NCI-H1436 treated with DMSO at 0.1 percent for 48 hours (cell line): ENCODE measurements at places on chromosomes 6 and 20.

- no peak for DNase-seq
Observed at GRCh38 chr20:24969186-24970029, 20.3 kb downstream of the CST7 start.

DNA sequence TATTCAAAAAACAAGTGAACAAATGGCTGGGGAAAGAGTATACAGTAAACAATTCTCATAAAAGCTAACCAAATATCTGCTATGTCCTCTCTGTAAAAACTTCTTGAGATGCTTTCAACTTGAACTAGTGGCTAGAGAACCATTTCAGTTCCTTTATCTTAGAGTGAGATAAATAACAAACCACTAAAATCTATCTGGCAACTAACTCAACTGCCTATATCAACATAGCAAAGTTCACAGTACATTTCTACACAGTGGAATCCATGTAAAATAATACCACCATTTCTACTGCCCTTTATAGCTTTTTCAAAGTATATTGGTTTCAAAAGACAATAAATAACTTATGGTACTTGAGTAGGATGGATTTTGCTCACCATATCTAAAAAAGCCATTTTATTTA, 95.1 kb downstream of the MMS22L start:
- DNase-seq = no peak

GRCh38 chr6:169966312-169967181, 215.1 kb downstream of the ERMARD start:
- DNase-seq = no peak

- DNase-seq = no peak
Observed at GRCh38 chr6:134379076-134379475, 61.2 kb upstream of the SGK1 start.

GRCh38 chr6:149898966-149899365, 1.1 kb upstream of the RAET1E start:
- no peak for DNase-seq

- no peak for DNase-seq
Observed at GRCh38 chr20:1479831-1480595, 11.2 kb downstream of the SIRPB2 start.

DNA sequence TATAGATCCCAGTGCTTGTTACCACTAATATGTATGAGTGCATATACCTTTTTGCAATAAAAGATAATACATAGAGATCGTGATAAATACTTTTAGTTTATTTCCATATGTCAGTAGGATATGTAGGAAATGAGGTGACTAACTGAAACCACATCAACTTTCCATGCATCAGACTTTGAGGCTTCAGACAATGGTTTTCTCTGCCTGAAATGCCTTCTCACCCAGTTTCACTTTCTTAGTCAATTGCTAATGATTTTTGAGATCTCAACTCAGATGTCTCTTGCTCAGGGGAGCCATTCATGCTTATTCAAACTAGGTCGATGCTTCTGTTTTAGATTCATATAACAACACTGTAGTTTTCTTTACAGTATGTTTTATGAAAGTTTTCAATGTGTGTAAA, 626.6 kb upstream of the ADGRB3 start:
- DNase-seq = no peak

- DNase-seq = no peak
Observed at GRCh38 chr20:2578475-2579192, 42.3 kb downstream of the TMC2 start.

GRCh38 chr6:37507077-37507476, 7.4 kb upstream of the CCDC167 start:
- DNase-seq = no peak

DNA sequence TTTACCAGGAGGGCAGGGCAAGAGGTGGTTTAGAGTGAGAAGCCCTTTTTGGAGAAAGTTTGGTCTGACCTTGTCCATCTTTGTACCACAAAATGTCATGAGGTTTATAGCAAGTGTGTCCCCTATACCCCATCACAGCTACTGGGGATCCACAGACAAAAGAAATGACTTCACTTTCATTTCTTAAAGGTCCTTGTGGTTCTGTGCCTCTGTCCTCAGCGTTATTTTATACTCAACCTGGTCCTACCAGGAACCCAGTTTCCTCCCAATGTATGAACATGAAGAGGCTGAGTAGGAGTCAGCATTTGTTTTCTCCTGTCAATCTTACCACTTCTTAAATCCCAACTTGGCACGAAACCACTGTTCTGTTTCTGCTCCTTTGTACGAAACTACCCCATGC, 157.6 kb downstream of the NFATC2 start:
- DNase-seq = no peak

GRCh38 chr20:19786311-19786710, 28.3 kb downstream of the RIN2 start:
- DNase-seq = no peak

DNA sequence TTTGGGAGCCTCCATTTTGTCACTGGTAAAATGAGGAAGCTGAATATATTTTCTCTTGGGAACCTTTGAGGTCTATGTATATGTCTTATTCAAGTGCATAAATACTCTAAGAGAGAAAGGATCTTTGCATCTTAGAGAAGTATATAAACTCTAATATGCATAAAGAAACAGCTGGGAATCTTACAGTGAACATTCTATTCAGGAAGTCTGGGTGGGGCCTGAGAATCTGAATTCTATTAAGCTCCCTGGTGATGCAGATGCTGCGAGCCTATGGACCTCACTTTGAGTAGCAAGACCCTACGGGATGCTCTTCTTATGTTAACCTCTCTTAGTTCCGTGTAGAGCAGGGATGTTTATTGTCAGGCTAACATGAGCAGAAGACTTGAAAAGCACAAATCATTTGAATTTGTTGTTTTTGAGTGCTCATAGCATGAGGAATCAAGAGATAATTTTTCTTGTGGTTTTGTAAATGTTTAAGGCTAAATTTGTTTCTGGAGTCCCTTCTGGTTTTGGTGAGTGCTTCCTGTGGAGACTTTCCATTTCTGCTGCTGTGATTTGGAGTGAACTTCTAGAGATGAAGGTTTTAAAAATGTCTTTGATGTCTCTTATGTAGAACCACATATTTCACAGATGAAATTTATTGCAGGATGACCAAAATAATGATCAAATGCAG, 281.2 kb upstream of the JAG1 start:
- no peak for DNase-seq

DNA sequence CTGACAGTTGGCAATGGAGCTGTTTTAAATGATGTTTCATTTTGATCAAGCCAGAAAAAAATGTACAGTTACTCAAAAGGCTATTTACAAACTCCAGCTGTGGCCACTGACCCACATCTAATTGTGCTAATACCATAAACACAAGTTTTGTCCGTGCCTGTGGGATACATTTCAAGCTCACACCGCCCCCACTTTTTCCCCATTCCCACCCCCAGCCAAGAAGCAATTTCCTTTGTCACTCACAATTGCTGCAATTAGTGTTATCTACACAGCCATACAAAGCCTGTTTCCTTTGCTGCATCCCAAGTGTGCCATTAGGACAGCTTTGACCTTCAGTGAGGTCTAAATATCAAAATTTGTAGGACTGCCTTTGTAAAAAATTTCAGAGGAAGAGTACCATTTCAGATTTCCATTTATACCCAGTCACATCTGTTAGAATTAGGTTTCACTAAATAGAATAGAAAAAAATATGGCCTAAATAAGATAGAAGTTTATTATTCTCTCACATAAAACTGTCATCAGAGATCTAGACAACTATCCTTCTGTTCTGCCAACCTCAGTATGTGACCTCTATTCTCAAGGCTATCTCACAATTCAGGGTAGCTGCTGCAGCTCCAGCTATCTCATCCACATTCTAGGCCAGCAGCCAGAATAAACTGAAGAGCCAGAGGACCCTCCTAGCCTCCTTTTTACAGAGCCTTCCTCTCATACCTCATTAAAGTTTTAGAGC, 202.6 kb downstream of the NFATC2 start:
- no peak for DNase-seq

DNA sequence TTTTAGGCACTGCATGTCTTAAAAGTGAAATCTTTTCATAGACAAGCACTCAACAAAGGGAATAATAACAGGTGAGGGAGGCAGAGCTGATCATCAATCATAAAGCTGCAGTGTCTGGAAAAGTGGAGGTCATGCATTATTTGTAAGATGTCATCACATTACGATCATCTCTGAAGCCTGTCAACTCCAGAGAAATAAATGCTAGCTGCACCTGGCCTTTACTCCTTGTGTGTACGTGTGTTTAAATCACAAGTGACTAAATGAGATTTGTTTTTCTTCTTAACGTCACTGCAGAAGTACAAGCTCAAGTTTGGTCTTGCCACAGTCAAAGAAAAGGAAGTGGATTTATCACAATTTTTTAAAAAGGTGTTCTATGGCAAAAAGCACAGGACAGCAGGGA, 275.5 kb upstream of the SGK1 start:
- DNase-seq = no peak

DNA sequence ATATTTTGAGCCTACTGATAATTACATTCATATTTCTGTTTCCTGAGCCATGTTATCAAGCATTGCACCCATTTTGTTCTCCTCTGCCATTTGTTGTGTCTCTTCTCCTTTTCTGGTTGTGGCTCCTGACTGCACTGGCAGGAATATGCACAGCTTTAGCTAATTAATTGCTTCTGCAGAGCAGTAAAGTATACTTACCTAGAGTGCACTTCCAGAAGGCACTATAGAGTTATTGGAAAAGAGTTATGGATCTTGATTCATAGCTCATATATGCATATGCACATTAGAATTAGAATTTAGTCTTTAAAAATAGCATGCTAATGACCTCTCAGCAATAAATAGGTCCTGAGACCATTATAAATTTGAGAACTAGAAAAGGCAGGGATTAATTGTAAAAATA, 262.6 kb downstream of the NKAIN2 start:
- no peak for DNase-seq

- no peak for DNase-seq
Observed at GRCh38 chr6:56311533-56312448, 64.4 kb upstream of the COL21A1 start.

DNA sequence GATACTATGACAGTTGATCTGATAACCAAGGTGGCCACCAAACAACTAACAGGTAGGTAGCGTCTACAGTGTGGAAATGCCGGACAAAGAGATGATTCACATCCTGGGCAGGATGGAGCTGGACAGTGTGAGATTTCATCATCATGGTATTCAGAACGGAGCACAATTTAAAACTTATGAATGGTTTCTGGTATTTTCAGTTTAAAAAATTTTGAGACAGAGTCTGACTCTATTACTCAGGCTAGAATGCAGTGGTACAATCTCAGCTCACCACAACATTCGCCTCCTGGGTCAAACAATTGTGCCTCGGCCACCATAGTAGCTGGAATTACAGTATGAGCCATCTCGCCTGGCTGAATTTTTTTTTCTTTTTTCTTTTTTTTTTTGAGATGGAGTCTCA, 43.8 kb downstream of the CEP57L1 start:
- DNase-seq = no peak

DNA sequence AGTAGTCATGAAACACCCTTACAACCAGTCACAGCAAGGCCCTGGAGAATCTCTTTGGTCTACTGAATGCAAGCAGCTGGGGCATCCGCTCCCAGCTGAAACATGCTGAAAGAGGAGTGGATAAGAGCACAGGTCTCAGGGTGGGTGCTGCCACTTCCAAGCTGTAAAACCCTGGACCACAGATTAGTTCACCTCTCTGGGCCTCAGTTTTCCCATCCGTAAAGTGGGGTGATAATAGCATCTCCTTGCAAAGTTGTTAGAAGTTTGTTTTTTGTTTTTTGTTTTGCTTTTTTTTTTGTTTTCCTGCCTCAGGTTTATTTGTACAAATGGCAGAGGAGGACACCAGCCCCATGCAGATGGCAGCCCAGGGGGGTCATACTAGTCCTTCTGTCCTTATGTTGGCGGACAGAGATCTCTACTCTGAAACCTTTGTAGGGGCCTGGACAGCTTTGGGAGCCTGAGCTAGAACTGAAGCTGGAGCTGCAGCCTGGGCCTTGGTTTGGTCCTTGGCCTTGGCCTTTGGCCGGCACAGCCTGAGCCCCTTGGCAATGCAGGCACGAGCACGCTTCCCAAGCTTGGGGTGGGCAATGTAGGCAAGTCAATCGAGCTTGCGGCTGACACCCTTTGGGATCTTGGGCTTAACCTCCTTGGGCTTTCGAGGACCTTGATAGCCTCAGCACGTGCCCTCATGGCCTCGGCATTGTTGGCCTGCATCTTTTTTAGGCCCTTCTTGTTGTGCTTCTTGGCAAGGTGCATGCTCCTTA, 38.2 kb downstream of the MRPL14 start:
- no peak for DNase-seq

GRCh38 chr6:41635365-41635764, 2.9 kb upstream of the MDFI start:
- no peak for DNase-seq

- DNase-seq = no peak
Observed at GRCh38 chr20:944148-944547, 28.0 kb upstream of the ANGPT4 start.

DNA sequence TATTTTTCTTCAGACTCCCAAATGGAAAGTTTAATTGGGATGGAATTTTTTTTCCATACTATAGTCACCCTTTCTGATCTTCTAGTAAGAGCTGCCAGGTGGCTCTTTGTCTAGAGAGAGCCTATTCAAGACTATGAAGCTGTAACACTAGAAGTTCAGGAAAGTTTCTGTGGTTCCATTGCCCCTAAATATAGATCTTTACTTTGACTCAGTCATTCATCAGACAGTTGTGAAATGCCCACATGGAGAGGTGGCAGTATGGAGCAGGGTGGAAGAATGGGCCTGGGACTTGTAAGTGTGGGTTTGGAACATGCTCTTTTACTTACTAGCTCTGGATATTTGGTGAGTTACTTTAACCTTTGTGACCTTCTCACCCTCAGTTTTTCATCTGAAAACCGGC, 87.8 kb downstream of the CTNNBL1 start:
- DNase-seq = no peak

DNA sequence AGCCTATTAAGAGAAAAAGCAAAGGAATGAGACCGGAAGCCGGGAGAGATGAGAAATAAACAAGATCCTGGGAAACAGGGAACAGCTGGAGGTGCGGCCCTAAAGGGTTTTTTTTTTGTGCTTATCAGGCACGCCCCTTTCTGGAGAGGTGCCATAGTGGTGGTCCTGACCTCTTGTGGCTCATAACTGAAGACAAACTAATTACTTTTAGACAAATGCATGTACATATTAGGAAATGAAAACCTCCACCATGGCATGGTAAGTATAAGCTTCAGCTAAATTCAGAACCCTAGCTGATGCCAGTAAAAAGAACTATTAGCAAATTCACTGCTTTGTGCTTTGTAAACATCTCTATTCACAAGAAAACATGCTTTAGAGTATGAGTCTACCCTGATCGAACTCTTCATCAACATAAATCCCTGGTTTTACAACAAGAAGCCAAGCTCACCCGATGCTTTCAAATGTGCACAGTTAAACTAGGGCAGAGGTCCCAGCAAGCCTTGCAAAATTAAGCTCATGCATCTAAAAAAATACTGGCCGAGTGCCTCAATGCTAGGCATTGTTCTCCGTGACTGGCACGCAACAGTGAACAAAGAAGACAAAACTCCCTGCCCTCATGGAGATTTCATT, 96.4 kb upstream of the MRPS10 start:
- no peak for DNase-seq

GRCh38 chr6:97294451-97294850, 11.4 kb upstream of the MMS22L start:
- DNase-seq = no peak
